ENCODE measurements at places on chromosomes 2 and 18. TPM values are rescaled to one million over a fixed set of nuclear protein-coding genes. Genes with fewer than 3 reads are reported as not detected.

DNA sequence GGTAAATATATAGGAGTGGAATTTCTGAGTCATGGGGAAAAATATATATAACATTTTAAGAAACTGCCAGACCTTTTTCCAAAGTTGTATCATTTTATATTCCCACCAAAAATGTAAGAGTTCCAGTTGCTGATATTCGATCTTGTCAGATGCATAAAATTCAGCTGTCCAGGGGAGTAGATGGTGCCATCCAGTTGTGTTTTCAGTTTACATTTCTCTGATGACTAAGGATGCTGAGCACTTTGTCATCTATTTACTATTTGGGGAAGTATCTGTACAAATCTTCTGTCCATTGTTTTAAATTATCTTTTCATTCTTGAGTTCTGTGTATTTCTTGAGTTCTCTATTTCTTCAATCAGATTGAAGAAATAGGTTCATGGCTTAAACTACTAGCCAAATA, 126.1 kb downstream of the RTN4 start:
- DNase-seq: no peak

The OTOS gene
- total RNA-seq: not detected

The TLX2 gene
- not detected for total RNA-seq

- no peak for DNase-seq
Observed at GRCh38 chr2:211879323-211879722, 659.3 kb downstream of the ERBB4 start.

The DHRS9 gene
- 0.43 TPM for total RNA-seq

- DNase-seq: no peak
Observed at GRCh38 chr2:223442847-223443246, 159.3 kb downstream of the SCG2 start.

- no peak for DNase-seq
Observed at GRCh38 chr2:189797902-189798301, 13.7 kb downstream of the PMS1 start.

The KCNK3 gene
- total RNA-seq: 0.43 TPM

The GPAT2 gene
- not detected for total RNA-seq

- no peak for DNase-seq
Observed at GRCh38 chr2:145324748-145325147, 804.8 kb upstream of the ZEB2 start.

- no peak for DNase-seq
Observed at GRCh38 chr2:205800773-205801172, 118.5 kb downstream of the NRP2 start.

DNA sequence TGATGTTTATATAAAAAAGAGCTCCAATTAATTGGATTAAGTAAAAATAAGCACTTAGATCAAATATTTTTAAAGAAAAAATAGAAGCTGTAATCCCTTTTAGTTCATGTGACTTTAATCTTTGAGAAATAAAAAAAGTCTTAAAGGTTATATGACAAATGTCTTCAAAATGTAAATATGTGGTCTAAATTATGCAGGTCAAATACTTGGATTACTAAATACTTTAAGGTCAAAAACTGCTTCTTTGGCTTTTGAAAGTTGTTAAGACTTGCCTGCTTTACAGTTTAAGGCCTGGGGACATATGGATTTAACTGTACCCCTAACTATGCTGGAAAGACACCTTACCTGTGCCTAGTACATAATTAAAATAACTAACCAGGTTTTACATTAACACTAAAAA, 15.5 kb upstream of the PDK1 start:
- DNase-seq: no peak

The CSRNP3 gene
- 1.2 TPM for total RNA-seq
